ENCODE measurements at places on chromosomes 6 and 20.

DNA sequence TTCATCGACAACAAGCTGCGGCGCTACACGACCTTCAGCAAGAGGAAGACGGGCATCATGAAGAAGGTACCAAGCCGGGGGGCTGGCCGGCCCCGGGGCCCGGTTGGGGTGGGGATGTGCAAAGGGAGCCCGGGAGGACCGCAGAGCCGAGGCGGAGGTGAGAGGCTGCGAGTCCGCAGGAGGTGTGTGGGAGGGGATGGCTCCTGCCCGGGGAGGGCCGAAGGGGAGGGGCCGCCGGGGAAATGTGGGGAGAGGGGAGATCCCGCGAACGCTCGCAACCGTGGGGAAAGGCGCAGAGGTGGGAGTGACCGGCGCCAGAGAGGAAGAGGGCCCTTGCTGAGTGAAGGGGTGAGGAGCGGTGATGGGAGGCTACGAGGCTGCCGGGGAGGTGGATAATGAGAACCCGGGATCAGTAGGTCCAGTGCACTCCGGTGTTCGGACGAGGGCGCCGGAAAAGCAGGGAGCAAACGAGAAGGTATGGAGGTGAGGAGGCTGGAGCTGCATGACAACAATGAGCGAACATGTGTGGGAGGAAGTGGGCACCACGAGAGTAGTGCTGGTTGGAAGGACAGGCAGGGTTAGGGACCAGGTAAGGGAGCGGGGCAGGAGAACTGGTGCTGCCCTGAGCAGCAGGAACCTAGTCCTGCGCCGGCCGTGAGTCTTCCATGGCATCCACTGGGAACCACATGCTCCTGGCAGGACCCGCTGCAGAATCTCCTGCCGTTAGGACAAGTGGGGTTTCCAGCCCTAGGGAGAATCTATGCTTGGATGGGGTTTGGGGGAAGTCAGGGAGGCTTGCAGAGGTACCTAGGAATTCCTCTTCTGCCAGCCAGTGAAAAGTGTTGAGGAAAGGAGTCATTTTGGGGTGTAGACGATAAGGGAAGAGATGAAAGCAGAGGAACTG, 1.3 kb downstream of the SRF start:
- DNase-seq: peak; percentile 58

DNA sequence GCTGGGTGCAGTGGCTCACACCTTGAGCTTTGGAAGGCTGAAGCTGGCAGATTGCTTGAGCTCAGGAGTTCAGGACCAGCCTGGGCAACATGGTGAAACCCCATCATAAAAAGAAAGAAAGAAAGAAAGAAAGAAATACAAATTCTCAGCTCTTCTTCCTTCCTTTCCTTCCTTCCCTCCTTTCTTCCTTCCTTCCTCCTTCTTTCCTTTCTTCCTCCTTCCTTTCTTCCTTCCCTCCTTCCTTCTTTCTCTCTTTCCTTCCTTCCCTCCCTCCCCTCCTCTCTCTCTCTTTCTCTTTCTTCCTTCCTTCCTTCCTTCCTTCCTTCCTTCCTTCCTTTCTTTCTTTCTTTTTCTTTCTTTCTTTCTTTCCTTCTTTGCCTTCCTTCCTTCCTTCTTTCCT, 21.0 kb upstream of the NCOA3 start:
- no peak for DNase-seq

GRCh38 chr6:29610540-29610939, 22.4 kb downstream of the GABBR1 start:
- DNase-seq: no peak

- no peak for DNase-seq
Observed at GRCh38 chr20:24767623-24768100, 181.4 kb upstream of the CST7 start.

DNA sequence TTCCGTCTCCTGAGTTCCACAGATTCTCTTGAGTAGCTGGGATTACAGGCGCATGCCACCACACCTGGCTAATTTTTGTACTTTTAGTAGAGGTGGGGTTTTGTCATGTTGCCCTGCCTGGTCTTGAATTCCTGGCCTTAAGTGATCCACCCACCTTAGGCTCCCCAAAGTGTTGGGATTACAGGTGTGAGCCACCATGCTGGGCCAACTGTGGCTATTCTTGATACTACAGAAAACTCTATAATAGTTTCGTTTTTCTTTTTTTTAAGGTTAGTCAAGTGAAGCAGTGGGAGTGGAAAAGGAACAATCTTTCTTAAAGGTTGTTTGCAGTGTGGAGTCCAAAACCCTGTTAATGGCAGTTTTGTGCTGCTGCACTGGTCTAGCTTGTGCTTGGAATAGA, 84.7 kb downstream of the POPDC3 start:
- DNase-seq: no peak

DNA sequence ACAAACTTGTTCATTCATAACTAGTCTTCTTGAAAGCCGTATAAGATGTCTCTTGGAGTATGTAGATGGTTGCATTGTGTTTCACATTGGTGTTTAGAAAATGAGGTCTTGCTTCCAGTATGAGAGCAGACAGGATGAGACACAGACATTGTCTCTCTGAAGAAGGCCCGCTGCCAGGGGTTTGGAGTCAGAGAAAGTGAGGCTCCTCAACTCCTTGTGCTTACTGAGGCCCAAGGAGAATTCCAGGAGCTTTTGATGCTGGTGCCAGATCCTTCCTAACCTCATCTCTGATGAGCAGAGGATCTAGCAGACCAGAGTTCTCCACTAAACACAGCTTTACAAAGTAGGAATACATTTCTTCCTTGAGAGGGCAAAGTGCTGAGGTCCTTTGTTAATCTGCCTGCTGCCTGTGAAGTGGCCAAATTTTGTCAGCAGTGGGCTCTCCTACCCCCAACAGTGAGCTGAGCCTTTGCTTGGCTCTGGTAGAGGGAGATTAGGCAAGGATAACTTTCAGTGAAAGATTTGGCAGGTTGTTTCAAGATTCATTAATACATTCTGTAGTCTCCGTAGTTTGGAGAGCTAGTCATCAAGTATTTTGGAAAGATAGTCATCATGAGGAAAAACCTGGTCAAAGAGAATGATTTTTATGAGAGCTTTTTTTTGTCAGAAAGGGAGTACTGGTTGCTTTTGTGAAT, 9.7 kb downstream of the MAPRE1 start:
- no peak for DNase-seq

DNA sequence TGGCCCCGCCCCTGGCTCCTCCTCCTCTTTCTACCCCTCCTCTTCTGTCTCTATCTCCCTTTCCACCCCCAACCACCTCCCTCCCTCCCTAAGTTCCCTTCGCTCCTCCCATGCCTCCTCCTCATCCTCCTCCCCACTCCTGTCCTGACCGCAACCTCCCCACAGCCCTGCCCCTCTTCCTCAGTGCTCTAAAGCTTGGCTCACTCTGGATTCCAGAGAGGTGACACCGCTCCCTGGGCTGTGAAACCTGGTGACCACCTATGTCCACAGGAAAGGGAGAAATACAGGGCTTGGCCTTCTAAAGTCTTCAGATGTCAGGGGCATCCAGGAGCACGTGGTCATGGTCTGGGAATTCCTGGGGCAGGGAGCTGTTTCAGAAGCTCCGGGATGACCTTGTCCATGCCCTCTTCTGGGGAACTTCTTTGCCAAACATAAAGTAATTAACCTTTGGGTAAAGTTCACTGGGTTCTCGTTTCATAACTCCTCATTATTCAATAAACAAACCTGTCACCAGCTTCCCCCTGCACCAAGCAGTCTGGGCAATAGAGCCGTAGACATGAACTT, 345 bp upstream of the CST5 start:
- DNase-seq: no peak

GRCh38 chr6:146856296-146856695, 257.5 kb downstream of the ADGB start:
- DNase-seq: no peak

DNA sequence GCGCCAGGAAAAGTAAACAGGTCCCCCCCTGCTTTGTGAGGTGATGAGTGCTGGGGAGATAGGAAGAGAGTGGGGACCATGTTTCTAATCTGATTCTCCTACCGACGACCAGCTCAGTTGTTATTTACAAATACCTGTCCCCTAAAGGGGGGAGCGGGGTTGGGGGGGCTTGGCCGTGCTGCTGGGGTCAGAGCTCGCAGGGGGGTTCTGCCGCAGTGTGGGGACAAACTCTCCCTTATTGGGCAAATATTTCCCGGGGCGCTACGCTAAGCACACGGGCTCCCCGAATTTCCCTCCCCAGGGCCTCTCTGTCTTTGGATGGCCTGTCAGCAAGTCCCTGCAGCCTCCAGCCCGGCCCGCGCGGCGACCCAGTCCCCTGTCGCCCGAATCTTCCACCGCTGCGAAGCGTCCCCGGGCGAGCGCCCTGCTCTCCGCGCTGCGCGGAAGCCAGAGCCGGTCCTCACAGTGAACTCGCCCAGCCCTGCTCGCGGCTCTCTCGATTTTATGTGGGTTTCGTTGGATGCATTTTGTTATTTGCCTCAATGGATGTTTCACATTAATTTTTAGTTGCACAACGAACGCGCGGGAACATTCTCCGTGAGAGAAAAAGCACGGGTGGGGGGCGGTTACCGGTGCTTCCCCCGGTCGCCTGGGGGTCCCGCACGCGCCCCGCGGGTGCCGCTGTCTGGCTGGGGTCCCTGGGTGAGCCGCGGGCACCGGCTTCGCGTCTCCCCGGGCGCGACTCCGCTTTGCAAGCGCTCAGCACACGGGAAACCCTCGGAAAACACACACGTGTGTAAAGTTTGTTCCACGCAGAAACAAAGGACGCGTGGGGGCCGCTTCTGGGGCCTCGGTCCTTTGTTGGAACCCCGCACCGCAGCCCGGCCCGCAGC, 1.5 kb upstream of the STX16 start:
- peak; percentile 41 for DNase-seq

GRCh38 chr20:55514531-55514930, 490.8 kb downstream of the CBLN4 start:
- DNase-seq: no peak

DNA sequence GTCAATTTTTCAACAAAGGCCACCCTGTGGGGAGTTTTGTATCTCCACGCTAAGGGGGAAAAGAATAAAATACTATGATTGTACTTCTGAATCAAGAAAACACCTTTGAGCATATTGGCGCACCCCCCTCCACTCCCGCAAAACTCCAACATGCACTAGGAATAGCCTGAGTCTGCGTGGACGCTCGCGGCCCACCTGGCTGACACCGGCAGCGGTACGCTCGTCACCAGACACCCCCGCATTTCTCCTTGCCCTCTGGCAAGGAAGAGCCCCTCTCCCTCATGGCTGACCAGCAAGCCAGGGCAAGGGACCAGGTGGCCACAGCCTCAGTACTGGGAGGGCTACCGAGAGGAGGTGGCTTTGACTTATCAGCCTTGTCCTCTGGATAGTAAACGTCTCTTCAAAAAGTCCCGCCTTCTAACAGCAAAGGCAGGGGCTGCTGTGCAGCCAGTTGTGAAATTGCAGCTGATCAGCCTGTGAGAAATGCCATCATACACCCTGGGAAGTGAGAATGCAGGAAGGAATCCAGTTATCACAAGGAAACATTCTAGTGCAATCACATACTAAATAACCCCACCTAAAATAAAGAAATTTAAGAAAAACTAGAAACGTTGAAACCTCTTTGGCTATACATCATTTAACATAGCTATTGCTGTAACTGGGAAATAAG, 84.2 kb downstream of the HUS1B start:
- no peak for DNase-seq

DNA sequence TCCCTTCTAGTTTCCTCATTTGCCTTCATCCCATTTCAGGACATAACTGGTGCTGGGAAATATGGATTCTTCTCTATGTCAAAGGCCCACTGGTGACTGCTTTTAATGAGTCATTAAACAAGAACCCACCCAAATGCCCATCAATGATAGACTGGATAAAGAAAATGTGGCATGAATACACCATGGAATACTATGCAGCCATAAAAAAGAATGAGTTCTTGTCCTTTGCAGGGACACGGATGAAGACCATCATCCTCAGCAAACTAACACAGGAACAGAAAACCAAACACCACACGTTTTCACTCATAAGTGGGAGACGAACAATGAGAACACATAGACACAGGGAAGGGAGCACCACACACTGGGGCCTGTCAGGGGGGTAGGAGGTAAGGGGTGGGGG, 310.7 kb downstream of the ESR1 start:
- no peak for DNase-seq
